ENCODE measurements at places on chromosomes 13 and 19.
A peak's percentile ranks its signal among the peaks of the same experiment; 100 is the strongest.

GRCh38 chr19:58261968-58262921 lies 16.5 kb upstream of the ZNF8 start:
- no peak for DNase-seq

GRCh38 chr19:38799104-38799503 lies 10.1 kb downstream of the LGALS7B start:
- no peak for DNase-seq

GRCh38 chr19:2289714-2290435 lies 7.9 kb upstream of the PEAK3 start:
- peak; percentile 98 for DNase-seq

DNA sequence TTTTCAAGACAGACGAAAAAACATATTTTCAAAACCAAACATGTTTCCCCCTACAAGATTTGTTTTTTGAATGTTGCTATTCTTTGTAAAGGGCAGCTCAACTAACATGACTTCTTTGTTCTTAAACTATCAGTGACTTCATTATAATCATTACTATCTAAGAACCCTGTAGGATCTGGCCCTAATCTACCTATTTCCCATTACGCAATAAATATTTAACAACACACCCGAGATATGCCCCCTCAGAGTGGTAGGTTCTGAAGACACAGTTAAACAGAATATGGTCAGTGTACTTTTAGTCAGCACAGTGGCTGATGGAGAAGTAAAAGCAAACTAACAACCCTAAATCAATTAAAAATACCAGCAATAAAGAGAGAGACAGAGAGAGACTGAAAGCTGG lies 186.9 kb downstream of the DIAPH3 start:
- no peak for DNase-seq

DNA sequence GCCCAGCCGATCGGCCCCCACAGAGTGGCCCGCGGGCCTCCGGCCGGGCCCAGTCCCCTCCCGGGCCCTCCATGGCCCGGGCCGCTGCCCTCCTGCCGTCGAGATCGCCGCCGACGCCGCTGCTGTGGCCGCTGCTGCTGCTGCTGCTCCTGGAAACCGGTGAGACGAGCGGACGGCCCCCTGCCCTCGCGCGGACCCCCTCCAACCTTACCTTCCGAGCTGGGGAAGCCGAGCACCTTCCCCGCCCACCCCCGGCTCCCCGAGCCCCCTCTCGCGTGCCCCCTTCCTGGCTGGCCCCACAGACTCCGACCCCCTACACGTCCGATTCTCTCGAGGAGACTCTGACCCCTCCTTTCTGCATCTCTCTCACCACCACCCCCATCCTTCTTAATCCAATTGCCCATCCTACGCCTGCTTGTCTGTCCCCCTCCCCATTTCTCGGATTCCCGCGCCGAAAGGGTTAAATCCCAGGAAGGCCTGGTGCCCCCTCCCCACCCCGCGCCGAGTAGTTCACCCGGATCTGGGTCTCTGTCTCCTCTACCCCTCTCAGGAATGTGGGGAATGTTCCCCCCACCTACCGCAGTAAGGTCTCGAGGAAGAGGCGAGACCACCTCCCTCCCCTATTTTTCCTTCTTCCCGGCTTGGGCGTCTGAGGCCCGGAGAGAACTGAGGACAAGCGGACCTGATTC lies 502 bp downstream of the NECTIN2 start:
- no peak for DNase-seq

DNA sequence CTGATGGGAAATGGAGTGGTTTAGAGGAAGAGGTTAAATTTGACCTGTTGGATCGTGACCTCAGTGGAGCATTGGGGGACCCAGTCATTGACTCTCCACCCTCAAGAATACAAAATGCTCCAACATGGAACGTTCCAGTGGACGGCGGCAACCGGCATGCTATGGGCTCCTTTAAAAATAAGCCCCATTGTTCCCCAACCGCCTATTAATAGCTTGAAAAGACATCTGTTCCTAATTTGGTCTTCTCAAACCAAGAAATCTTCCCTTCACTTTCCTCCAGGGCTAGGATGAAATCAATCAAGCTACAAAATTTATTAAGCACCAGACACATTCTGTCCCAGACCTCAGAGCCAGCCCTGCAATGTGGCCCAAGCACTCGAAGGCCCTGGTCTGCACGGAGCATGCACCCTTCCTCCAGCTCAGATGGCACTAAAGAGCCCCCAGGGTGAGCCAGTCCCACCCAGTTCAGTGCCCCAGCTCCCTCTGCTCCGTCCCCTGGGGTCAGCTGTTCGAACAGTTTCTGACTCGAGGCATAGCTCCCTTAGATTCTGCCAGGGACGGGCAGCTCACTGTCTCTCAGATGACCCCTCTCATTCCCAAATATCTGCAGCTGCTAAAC lies 22.5 kb upstream of the VSTM2B start:
- no peak for DNase-seq

- peak; percentile 53 for DNase-seq
Observed at GRCh38 chr19:35142606-35143230, 337 bp upstream of the FXYD7 start.

DNA sequence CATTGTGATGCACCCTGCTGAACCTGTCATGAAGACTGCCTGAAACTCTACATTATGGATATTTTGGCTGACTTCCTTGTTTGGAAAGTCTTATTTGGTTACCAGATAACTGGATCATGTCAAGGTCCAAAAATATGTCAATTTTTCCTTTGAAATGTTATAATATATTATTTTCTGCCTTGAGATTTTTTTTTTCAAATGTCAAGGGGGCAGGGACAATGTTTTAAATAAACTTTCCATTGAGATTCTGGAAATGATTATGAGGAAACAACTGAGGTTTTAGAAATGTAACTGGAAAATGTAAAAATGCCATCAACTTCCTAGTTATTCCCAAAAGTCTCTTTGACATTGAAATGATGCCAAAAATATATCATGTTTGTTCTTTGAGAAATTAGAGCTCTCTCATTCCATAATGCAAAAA lies 117.0 kb downstream of the RFC3 start:
- DNase-seq, result no peak

DNA sequence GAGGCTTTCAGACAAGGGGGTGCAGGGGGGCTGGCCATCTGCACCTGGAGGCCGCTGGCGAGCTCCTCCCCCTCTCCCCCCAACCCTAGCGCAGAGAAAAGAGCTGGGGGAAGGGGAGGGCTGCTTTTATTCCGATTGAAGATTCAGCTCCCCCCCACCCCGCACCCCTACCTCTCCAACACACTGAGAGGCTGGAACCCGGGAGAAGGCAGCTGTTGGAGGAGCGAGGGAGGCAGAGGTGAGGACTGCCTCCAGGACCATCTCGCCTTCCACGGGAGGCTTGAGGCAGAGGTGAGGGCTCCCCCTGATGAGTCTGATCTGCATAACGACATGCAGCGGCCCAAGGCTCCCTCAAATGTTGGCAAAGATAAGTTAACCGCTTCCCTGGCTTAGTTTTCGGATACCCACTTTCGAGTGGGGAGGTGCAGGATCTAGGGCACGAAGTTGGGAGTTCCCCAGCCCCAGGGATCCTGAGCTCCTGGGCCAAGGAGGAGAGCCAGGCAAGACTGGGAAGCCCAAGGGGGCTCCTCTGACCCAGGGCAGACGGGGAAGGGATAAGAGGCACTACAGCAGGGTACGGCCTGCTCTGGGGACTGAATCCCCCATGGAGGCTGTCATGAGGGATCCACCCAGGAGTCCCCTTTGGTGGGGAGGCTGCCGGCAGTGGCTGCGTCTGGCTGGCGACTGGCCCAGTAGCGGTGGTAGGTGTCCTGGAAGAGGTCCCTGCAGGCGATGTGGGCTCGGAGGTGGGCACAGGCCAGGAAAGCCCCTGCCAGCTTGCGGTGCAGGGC lies 1.2 kb upstream of the NUMBL start:
- no peak for DNase-seq

GRCh38 chr19:30054210-30054609 lies 112.2 kb downstream of the URI1 start:
- no peak for DNase-seq

GRCh38 chr13:112992931-112993680 lies 24.1 kb downstream of the MCF2L start:
- DNase-seq, result no peak

DNA sequence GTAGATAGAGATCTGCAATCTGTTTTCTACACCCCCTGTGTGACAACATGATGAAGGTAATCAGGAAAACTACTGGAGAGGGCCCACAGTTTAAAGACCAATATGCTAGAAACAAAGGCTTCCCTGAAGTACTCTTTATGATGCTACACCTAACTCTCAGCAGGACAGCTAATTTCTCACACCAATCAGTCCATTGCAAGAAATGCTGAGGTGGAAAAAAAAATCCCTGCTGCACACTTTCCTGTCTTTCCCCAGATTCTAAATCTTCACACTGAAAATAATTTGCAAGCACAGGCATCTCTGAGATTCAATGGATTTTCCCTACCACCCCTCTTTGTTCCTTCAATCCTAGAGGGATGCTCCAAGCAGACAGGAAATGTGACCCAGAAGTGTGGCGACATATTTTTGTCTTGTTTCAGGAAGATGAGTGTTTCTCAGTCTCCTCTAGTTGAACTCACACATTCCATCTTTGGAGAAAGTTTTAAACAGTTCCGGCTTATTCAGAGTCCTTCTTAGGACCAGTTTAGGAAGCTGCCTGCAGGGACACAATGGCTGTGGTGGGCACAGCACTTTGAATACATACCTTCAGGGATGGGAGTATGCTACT lies 671.6 kb downstream of the DIAPH3 start:
- DNase-seq, result no peak

GRCh38 chr13:41408121-41408520 lies 49.2 kb upstream of the RGCC start:
- no peak for DNase-seq

GRCh38 chr13:49503951-49504350 lies 8.2 kb downstream of the PHF11 start:
- DNase-seq, result no peak

GRCh38 chr13:80086304-80086721 lies 254.6 kb downstream of the SPRY2 start:
- DNase-seq, result no peak

- no peak for DNase-seq
Observed at GRCh38 chr13:23687614-23688013, 117.4 kb downstream of the TNFRSF19 start.

GRCh38 chr13:99606324-99607066 lies 105.2 kb downstream of the TM9SF2 start:
- peak; percentile 78 for DNase-seq

GRCh38 chr13:41608111-41608838 lies 150.9 kb downstream of the RGCC start:
- DNase-seq, result no peak

- no peak for DNase-seq
Observed at GRCh38 chr19:17929056-17929455, 3.8 kb upstream of the CCDC124 start.

- peak; percentile 91 for DNase-seq
Observed at GRCh38 chr19:19366434-19367396, 38.8 kb upstream of the GATAD2A start.

- DNase-seq, result no peak
Observed at GRCh38 chr13:78136966-78137365, 218.3 kb upstream of the EDNRB start.

DNA sequence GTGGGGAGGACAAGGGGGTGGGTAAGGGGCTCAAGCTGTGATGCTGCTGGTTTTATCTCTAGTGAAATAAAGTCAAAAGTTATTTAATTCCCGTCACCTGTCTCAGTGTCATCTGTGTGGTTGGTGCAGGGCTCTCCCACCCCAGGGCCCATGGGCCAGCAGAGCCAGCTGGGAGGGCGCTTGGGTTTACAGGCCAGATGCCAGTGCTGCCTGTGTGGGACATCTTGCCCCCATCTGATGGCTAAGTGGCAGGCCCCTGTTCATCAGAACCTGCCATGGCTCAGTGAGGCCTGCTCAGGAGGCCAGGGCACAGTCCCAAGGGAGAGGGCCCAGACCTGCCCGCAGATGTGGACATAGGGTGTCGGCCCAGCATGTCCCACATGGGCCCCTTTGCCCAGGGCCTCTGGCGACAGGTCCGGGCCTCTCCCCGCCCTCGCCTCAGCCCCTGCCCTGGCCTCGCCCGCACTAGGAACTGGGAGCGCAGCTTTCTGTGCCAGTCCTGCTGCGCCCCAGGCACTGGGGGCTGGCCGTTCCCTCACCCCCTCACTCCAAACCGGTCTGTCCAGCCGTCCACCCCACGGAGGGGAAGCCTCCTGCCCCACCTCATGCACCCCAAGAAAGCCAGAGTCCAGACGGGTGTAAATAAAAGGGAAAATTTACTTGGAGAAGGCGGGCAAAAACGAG lies 5.3 kb downstream of the ZNF296 start:
- DNase-seq, result no peak

GRCh38 chr19:18932216-18932841 lies 8.7 kb downstream of the HOMER3 start:
- DNase-seq, result no peak

DNA sequence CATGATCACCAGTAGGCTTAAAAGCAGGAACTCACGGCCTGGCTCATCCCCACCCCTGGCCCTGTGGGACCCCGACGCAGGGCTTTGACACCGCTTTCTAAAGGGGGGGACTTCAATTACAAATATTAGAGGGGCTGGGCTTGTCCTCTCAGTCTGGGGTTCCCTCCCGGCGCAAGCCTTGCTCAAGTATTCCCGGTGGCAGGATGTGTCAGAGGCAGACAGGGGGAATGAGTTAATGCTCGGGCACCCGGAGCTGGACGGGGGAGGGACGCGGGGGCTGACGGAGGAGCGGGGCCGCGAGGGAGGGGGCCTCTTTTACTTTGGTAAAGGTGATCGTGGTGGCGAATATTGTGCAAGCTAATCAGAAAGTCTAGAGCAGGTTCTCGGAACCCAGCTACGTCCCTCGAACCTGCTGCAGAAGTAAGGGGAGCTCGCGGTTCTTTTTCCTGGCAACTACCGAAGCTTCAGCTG lies 1.1 kb downstream of the FGF14 start:
- no peak for DNase-seq

GRCh38 chr13:43088093-43088511 lies 64.7 kb downstream of the DNAJC15 start:
- DNase-seq, result no peak

GRCh38 chr13:38350114-38350617 lies 515 bp downstream of the UFM1 start:
- no peak for DNase-seq

GRCh38 chr13:60756306-60756705 lies 359.3 kb downstream of the TDRD3 start:
- no peak for DNase-seq

- no peak for DNase-seq
Observed at GRCh38 chr13:106117640-106118039, 417.8 kb downstream of the EFNB2 start.

DNA sequence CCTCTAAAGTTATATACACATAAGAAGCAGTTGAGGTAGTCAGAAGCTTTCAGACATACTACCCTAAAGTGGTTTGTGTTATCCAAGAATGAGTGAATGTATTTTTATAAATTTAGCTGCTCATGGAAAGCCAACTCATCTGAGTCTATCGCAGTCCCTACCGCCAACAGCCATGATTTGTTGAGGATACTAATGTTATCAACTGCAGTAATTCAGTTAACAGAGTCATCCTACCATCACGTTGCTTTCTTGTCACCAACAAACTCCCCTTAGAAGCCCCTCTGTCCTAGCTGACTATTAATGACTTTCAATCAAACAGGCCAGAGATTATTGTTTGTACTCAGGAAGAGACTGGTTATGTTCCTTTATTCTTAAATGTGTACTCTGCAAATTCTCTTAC lies 169.9 kb downstream of the DCT start:
- DNase-seq, result no peak

- no peak for DNase-seq
Observed at GRCh38 chr13:43389983-43390382, 366.6 kb downstream of the DNAJC15 start.

Data from KBM-7 (cell line).